ENCODE measurements at places on chromosomes 7 and 10. TPM values are rescaled to one million over a fixed set of nuclear protein-coding genes. Genes with fewer than 3 reads are reported as not detected.

Gene MINDY3
- total RNA-seq: 25.9 TPM

GRCh38 chr10:43265799-43266721 lies 805 bp downstream of the RASGEF1A start:
- H3K27me3 ChIP-seq: peaks cover 9% of the 10 kb centered on the region
- no peaks in the 10 kb centered on the region for H3K36me3 ChIP-seq
- peak overlapping the region; percentile 43 for H3K4me3 ChIP-seq

DNA sequence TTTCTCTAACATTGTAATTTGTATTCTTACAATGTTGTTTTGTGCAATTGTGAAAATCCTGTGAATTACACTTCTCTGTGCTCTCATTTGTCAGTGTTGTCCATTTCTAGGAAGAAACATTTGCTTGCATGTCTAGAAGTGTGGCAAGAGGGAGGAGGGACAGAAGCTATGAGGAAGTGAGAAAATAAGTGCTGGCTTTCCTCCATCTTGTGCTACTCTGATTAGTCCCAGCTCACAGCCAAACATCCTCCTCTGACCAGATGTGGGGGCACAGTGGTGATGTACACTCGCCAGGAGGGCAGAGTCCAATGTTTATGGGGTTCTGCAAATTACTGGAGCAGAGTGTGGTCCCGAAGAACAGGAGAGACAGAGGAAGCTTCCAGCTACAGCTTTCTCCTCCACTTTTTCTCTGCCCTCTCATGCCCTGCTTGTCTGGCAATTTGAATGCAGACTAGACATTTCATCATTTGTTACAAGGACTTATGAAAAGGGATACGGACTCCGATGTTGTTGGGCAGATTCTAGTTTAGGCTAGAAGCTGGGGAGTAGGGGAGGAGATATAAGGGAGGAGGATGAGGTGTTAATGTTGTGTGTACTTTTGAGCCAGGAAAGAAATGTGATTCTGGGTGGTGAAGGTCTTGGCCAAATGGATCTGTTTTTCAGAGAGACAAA lies 131.0 kb upstream of the C1GALT1 start:
- no peaks in the 10 kb centered on the region for H3K4me1 ChIP-seq
- no peak overlapping the region for H3K27ac ChIP-seq
- no peaks in the 10 kb centered on the region for H3K36me3 ChIP-seq
- DNase-seq: no peak
- no peaks in the 10 kb centered on the region for H3K27me3 ChIP-seq

- DNase-seq: no peak
- H3K27ac ChIP-seq: no peak overlapping the region
- H3K27me3 ChIP-seq: no peaks in the 10 kb centered on the region
- no peaks in the 10 kb centered on the region for H3K4me1 ChIP-seq
These were observed 504.4 kb downstream of the GALNT17 start for GRCh38 chr7:71636329-71636728.

DNA sequence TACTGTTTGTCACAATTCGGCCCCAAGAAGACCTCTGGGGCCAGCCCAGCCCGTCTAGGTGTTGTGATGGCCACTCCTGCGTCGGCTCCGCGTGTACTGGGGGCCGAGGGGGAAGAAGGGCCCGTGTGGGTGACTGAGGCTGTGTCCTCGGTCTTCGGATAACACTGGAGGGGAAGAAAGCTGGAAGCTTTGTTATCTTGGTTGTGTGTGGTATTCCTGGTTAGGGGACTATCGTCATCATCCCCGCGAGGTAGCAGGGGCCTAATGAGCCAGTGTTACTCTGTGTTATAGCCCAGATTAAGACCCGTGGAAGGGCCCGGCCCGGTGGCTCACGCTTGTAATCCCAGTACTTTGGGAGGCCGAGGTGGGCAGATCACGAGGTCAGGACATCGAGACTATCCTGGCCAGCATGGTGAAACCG lies 854 bp downstream of the MTG1 start:
- DNase-seq: peak; percentile 35
- 0 out of 2 replicates have a peak, but pooled peaks cover 4% of the 10 kb centered on the region for H3K4me1 ChIP-seq
- H3K4me3 ChIP-seq: peak overlapping the region; percentile 79
- H3K27ac ChIP-seq: peak overlapping the region; percentile 86
- peaks cover 1% of the 10 kb centered on the region for H3K36me3 ChIP-seq

Gene MUC3A
- total RNA-seq: 25.1 TPM

- DNase-seq: peak; percentile 74
- H3K4me1 ChIP-seq: no peaks in the 10 kb centered on the region
- no peaks in the 10 kb centered on the region for H3K27me3 ChIP-seq
- H3K36me3 ChIP-seq: no peaks in the 10 kb centered on the region
- no peak overlapping the region for H3K27ac ChIP-seq
These were observed 11.8 kb upstream of the TIAL1 start for GRCh38 chr10:119608316-119609155.

Gene SFTPD
- 0.39 TPM for total RNA-seq

Gene HSPA12A
- 22.9 TPM for total RNA-seq

- no peaks in the 10 kb centered on the region for H3K4me1 ChIP-seq
- H3K27ac ChIP-seq: no peak overlapping the region
- H3K4me3 ChIP-seq: no peak overlapping the region
- H3K36me3 ChIP-seq: no peaks in the 10 kb centered on the region
- no peaks in the 10 kb centered on the region for H3K27me3 ChIP-seq
These were observed 100.0 kb upstream of the AMPH start for GRCh38 chr7:38731215-38731614.

DNA sequence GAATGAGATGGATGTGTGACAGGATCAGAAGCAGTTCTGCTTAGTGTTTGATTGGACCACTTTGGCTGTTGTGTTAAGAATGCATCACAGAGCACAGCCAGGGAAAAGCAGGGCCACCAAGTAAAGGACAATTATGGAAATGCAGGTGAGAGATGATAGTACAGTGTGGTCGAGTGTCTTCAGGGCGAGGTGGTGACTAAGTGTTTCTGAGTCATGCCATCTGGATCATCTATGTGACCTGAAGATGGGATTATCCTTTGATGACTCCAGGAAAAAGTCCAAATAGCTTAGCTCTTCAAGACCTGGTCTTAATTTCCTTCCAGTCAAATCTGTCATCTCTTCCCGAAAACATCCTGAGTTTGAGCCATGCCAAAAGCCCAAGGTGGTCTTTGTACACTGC lies 523.2 kb upstream of the IGFBP3 start:
- no peaks in the 10 kb centered on the region for H3K27me3 ChIP-seq
- H3K27ac ChIP-seq: no peak overlapping the region
- no peak overlapping the region for H3K4me3 ChIP-seq
- no peaks in the 10 kb centered on the region for H3K4me1 ChIP-seq

Gene FOXI2
- total RNA-seq: not detected

Gene LRRC18
- not detected for total RNA-seq

DNA sequence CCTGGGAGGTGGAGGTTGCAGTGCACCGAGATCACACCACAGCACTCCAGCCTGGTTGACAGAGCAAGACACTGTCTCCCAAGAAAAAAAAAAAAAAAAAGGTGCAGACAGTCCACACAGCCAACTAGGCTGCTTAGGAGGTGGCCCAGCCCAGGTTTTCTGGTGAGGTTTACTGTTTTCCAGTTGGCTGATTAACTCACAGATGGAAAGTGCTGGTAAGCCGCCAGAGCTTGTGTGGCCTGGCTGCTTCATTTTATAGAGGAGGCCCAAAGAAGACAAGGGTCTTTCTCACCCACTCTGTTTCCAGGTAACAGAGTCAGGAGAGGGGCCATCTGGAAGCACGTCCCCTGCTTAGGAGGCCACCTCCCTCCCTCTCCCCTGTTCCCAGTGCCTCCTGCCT lies 6.2 kb downstream of the RHBDD2 start:
- DNase-seq: no peak
- H3K4me1 ChIP-seq: no peaks in the 10 kb centered on the region
- H3K36me3 ChIP-seq: peaks cover 4% of the 10 kb centered on the region
- H3K4me3 ChIP-seq: no peak overlapping the region

Gene SPACDR
- 0.84 TPM for total RNA-seq

GRCh38 chr7:155234950-155235789 lies 62.5 kb upstream of the INSIG1 start:
- no peak overlapping the region for H3K4me3 ChIP-seq
- H3K4me1 ChIP-seq: peaks cover 67% of the 10 kb centered on the region
- no peaks in the 10 kb centered on the region for H3K36me3 ChIP-seq
- peak; percentile 84 for DNase-seq
- H3K27me3 ChIP-seq: no peaks in the 10 kb centered on the region

GRCh38 chr10:80412486-80412885 lies 4.1 kb downstream of the PRXL2A start:
- H3K27ac ChIP-seq: no peak overlapping the region
- no peaks in the 10 kb centered on the region for H3K27me3 ChIP-seq
- H3K4me1 ChIP-seq: peaks cover 48% of the 10 kb centered on the region
- H3K4me3 ChIP-seq: no peak overlapping the region
- DNase-seq: no peak

- DNase-seq: peak; percentile 20
- no peaks in the 10 kb centered on the region for H3K36me3 ChIP-seq
- no peak overlapping the region for H3K4me3 ChIP-seq
- no peaks in the 10 kb centered on the region for H3K27me3 ChIP-seq
- H3K4me1 ChIP-seq: peaks cover 6% of the 10 kb centered on the region
These were observed 18.1 kb upstream of the ZNF273 start for GRCh38 chr7:64884913-64885370.

DNA sequence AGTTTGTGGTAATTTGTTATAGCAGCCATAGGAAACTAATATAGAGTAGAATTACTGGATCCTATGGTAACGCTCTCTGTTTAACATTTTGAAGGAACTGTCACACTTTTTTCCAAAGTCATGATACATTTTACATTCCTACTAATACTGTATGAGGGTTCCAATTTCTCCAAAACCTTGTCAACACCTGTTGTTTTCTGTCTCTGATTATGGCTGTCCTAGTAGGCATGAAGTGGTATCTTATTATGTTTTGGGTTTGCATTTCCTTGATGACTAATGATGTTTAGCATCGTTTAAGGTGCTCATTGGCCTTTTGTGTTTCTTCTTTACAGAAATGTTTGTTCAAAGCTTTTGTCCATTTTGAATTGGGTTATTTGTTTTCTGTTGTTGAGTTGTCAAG lies 69.6 kb downstream of the VPS50 start:
- no peaks in the 10 kb centered on the region for H3K4me1 ChIP-seq
- H3K4me3 ChIP-seq: no peak overlapping the region
- H3K27ac ChIP-seq: no peak overlapping the region
- no peak for DNase-seq
- H3K27me3 ChIP-seq: no peaks in the 10 kb centered on the region
- H3K36me3 ChIP-seq: no peaks in the 10 kb centered on the region

GRCh38 chr10:131880016-131880590 lies 20.7 kb upstream of the PPP2R2D start:
- no peak overlapping the region for H3K27ac ChIP-seq
- H3K4me1 ChIP-seq: no peaks in the 10 kb centered on the region
- no peaks in the 10 kb centered on the region for H3K36me3 ChIP-seq
- no peak overlapping the region for H3K4me3 ChIP-seq

- DNase-seq: peak; percentile 70
- H3K27me3 ChIP-seq: no peaks in the 10 kb centered on the region
- H3K36me3 ChIP-seq: no peaks in the 10 kb centered on the region
- H3K4me3 ChIP-seq: peak overlapping the region; percentile 93
These were observed 1.1 kb downstream of the TET1 start for GRCh38 chr10:68560943-68561864.

Gene ARF5
- 172 TPM for total RNA-seq

- H3K27ac ChIP-seq: no peak overlapping the region
- peaks cover 29% of the 10 kb centered on the region for H3K4me1 ChIP-seq
- no peak for DNase-seq
- no peaks in the 10 kb centered on the region for H3K27me3 ChIP-seq
- no peak overlapping the region for H3K4me3 ChIP-seq
These were observed 29.5 kb downstream of the CHCHD3 start for GRCh38 chr7:133052401-133052756.

GRCh38 chr10:104735757-104736391 lies 94.8 kb downstream of the SORCS3 start:
- no peak for DNase-seq
- H3K4me1 ChIP-seq: no peaks in the 10 kb centered on the region
- H3K4me3 ChIP-seq: no peak overlapping the region
- H3K36me3 ChIP-seq: no peaks in the 10 kb centered on the region
- no peaks in the 10 kb centered on the region for H3K27me3 ChIP-seq

DNA sequence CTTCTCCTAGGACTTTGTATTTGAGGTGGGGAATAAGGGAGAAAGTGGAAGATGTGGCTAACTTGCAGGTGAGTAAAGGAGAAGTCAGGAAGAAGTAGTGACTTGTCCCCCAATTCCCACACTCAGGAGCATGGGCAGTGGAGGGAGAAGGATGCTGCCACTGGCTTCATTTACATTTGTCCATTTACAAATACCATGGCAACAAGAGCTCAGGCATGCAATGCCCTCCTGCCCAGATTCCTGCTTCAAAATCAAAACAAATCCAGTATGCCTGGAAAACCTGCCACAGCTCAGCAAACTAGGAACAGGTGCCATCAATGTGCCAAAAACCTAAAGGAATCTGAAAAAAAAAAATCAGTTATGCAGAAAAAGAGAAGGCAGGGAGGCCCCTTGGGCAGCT lies 139.9 kb downstream of the KCNMA1 start:
- no peaks in the 10 kb centered on the region for H3K36me3 ChIP-seq
- H3K4me1 ChIP-seq: peaks cover 6% of the 10 kb centered on the region
- H3K4me3 ChIP-seq: no peak overlapping the region
- no peak for DNase-seq

Gene ZMIZ2
- total RNA-seq: 69.0 TPM

DNA sequence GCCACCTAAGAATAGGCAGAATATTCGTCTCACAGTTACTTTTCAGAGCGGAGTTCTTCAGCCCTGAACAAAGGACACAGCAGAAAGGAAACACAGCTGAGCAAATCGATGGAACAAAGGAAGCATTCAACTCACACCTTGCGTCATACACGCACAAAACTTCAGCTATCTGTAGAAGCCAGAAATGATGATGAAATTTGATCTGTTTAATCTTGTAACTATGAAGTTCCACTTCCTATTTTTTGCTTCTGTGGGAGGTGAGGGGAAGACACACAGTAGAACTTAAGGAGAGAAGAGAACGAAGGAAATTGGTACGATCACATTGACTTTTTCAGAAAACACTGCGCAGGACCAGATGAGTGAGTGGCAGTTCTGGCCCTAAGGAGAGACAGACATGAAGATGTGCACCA lies 26.2 kb downstream of the FAM171A1 start:
- peaks cover 19% of the 10 kb centered on the region for H3K4me1 ChIP-seq
- no peak overlapping the region for H3K4me3 ChIP-seq
- DNase-seq: peak; percentile 56
- no peaks in the 10 kb centered on the region for H3K27me3 ChIP-seq

Gene TSPAN15
- total RNA-seq: 86.5 TPM

Gene H2BK1
- total RNA-seq: not detected

Gene LMBR1
- total RNA-seq: 77.9 TPM

- H3K27ac ChIP-seq: no peak overlapping the region
- no peaks in the 10 kb centered on the region for H3K4me1 ChIP-seq
- H3K27me3 ChIP-seq: no peaks in the 10 kb centered on the region
These were observed 225.3 kb downstream of the GLRX3 start for GRCh38 chr10:130361351-130362105.

Data from Caco-2 (cell line).